NCI-H510A treated with DMSO at 0.1 percent for 48 hours (cell line): ENCODE measurements at places on chromosomes 13 and 19.

- no peak for DNase-seq
These were observed 361.6 kb downstream of the TDRD3 start for GRCh38 chr13:60758637-60759036.

- DNase-seq, result no peak
These were observed 7.2 kb downstream of the TMEM38A start for GRCh38 chr19:16668176-16668575.

DNA sequence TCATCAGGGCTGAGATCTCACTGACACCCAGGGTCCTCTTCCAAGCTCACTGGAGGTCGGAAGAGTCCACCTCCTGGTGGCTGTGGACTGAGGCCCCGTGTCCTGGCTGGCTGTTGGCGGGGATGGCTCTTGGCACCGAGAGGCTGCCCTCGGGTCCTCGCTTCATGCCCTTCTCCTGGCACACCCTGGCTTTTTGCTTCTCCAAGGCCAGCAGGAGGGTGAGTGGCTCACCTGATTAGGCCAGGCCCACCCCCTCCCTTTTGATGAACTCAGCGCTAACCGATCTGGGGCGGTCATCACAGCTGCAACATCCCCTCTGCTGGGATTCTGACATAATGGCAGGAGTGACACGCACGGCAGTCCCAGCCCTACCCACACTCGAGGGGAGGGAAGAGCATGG is 4.4 kb downstream of the SLC39A3 start:
- no peak for DNase-seq

GRCh38 chr13:27574661-27575060 is 45.7 kb downstream of the LNX2 start:
- no peak for DNase-seq

GRCh38 chr19:32357720-32358119 is 12.3 kb downstream of the ZNF507 start:
- DNase-seq, result no peak

DNA sequence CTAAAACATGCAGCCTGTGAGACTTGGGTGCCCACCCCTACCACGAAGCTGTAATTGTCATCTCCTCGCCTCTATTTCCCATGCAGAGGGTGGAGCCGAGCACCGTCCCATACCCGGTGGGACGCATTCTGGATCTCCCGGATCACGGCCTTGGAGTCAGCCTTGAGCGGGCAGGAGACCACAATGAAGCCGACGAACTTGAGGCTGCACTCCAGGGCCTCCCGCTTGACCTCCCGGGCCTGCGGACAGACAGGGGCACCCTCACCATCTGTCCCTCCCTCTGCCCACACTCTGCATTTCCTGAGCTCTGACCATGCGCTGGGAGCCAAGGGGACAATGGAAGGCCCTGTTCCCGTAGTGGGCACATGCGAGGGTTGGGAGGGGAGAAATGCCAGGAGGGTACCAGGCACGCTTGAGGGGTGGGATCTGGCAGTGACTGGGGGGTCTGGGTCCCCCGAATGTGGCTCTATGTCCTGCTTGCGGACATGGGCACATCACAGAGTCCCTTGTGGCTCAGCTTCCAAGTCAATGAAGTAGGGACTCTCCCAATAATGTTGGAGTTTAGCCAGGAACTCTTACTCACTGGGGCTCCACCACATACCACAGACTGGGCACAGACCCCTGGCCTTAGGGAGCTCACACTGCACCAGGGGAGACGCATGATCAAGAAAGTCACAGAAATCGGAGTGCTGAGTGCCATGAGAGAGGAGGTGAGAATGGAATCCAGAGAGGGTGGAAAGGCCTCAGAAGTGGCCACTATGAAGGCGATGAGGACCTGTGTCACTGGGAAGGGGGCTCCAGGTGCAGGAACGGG is 9.2 kb upstream of the GMIP start:
- no peak for DNase-seq

GRCh38 chr19:11159598-11160439 is 4.2 kb upstream of the SPC24 start:
- DNase-seq, result peak; percentile 10

- no peak for DNase-seq
These were observed 22.9 kb upstream of the ZNF507 start for GRCh38 chr19:32322541-32322940.

- DNase-seq, result no peak
These were observed 28.3 kb downstream of the CEBPA start for GRCh38 chr19:33273881-33274662.

DNA sequence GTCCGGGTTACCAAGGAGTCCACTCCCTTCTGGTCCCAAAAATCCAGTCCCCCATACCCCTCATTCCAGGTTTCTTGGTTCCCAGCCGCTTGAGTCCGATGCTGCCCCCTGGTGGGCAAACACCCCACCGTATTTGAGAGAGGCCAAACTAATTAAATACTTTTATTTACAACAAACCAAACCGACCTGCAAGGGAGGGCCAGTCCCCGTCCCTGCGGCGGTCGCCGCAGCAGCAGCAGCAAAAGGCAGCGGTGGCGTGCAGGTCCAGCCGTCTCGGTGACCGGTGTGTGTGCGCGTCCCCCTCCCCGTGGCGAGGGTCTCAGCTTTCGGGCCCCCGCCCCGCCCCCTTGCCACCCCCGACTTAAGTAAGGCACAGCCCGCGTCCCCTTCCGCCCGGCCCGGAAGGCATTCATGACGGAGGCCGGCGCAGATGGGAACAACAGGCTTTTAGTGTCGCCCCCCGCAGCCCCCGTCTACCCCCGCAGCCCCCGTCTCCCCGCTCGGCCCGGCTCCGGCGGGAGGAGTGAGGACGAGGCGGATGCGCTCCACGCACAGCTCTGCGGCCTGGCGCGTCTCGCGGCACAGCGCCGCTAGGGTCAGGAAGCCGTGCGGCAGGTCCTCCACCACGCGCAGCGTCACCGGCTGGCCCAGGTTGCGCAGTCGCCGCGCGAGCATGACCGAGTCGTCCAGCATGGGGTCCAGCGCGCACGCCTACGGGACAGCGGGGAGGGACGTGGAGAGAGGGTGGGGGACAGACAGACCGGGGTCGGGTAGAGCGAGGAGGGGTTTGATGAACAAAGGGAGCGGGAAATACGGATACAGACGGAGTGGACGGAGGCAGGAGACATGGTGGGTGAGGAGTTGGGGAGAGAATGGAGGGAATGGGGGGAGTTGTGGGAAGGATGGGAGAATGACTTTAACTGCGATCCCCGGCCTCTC is 11.5 kb upstream of the CNFN start:
- peak; percentile 70 for DNase-seq

DNA sequence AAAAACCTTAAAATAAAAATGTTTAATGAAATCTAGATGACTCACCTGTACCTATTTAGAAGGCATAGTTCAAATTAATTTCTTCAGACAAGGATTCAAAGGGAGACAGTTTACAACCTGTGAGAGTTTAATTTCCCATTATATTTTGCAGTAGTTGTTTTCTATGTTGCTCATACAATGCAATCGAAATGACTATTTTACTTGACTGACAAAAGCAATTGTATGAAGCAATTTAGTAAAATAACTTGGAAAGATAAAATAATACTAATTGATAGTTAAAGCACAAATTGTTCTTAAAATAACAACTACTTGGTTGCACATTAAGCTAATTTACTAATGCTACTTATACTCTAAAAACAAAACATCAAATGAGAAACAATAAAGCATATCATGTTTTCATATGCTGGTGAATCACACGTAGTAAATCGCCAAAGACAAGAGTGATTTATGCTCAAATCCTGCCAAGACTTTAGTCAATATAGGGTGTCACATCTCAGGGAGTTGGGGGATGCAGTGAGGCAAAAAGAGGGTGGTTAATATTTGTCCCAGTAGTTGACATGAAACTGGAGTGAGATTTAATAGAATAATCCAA is 6.4 kb downstream of the DACH1 start:
- DNase-seq, result no peak

GRCh38 chr13:66673401-66673800 is 556.7 kb downstream of the PCDH9 start:
- DNase-seq, result no peak

DNA sequence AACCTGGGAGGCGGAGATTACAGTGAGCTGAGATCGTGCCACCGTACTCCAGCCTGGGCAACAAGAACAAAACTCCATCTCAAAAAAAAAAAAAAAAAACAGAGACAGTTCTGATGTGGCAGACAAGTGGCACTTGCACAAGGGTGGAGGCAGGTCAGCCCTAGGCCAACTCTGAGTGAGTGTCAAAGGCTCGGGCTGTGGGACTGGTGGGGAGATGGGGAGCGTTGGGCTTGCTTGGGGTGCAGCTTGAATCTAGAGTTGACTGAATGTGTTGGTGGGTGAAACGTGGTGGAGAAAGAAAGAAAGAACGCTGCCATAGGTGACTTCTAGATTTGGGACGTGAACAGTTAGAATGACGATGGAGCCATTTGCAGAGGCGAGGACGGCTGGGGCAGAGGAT is 121.3 kb upstream of the SPACA7 start:
- DNase-seq, result no peak

DNA sequence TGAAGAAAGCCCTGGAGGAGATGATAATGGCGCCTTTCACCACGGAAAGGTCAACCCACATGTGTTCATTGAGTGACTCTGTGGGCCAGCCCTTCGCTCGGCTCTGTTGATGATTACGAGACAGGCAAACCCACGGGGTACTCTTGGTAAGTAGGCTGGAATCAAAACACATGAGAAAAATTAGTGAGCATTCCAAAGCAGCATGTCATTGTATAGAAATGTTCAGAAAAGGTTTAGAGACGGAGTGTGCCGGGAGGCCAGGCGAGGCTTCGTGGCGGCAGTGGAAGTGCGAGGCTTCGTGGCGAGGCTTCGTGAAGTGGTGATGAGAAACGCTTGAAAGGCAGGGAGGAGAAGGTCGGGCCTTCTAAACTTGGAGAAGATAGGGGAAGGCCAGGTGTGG is 144.3 kb downstream of the ZNF536 start:
- no peak for DNase-seq
